ENCODE measurements at places on chromosomes 1 and 21.

DNA sequence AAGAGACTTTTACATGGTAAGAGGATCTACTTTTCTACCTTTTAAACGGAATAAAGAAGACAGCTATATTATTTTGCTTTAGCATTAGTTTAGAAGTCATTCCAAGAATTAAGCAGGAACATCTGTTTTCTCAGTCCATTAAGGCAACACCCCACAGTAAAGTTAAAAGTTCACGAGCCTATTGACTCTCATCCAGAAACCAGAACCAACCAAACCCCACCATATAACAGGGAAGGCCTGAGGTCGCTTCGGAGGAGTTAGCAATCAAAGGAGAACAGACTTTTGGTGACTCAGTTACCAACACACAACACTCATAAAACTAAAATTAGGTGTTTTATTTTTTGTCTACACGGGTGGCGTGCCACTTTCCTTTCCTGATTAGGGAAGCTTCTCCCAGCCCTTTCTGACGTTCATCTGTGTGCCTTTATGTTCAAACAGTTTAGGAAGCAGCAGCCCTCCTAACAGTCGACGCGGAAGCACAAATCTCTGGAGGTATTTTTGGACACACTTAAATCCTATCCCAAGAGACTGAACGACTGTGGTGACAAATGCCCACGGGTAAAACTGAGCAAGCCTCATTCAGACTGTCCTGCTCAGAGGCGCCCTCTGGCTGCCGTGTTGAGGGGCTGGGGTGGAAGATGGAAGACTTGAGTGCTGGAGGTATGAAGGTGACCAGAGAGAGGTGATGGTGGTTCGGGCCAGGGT lies 8.6 kb upstream of the PLA2G2C start:
- DNase-seq: peak; percentile 58

- no peak for DNase-seq
Measured at GRCh38 chr1:174324939-174325338, 122.8 kb upstream of the GPR52 start.

GRCh38 chr1:70718086-70718630 lies 307.1 kb downstream of the CTH start:
- DNase-seq: no peak

DNA sequence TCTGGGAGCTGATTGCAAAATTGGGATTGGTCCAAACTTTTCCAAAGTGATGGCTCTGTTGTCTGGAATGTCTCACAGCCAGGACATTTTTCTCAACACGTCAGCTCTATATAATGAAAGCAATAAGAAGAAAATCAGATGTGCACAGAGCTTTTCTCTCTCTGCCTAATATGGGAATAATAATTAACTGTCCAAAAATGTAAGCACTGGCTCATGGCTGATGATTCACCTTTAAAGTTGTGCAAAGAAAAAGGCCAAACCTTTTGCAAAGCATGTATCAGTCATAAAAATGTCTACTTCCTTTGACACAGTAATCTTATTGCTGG lies 30.4 kb downstream of the ZNF281 start:
- no peak for DNase-seq

GRCh38 chr1:197083474-197083873 lies 16.4 kb upstream of the F13B start:
- no peak for DNase-seq

DNA sequence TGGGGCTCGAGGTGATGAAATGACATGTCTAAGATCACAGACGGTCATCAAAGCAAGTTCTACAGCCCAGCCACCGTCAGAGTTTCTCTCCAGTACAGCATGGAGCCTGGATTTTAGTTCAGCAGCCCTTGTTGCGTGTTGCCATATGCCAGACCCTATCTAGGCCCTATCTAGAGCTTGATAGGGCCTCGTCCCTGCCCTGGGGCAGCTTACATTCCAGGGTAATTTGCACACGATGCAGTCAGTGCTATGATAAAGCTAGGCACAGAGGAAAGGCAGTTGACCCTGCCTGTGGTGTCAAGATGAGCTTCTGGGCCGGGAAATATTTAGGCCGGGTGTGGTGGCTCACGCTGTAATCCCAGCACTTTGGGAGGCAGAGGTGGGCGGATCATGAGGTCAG lies 18.9 kb downstream of the ETV3L start:
- no peak for DNase-seq

GRCh38 chr1:176178316-176178715 lies 28.8 kb downstream of the COP1 start:
- DNase-seq: no peak

DNA sequence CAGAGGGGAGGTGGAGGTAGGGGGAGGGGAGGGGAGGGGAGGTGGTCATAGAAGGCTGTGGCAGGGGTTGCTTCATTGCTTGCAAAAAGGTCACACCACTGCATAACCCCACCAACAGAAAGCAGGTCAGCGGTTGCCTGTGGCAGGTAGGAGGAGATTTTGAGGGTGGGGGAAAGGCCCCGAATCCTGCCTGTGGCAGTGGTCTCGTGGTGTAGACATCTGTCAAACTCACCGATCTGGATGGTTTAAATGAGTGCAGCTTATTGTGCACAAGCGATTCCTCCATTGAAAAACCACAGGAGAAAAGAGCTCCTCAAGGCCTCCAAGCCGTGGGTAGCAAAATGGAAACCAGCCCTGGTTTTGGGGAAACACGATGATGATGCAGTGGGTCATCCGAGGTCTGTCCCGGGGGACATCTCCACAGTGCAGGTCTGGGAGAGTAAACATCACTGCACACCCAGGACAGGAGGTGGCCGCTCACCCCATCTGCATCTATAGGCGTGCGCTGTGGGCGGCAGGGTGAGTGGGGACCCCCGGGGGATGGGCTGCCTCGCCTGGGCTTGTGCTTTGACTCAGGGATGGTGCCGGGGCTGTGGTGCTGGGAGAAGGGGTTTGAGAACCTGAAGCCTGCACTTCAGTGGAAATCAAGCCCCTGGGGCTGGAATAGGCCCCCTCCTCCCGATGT lies 112.3 kb downstream of the CRYAA start:
- no peak for DNase-seq

DNA sequence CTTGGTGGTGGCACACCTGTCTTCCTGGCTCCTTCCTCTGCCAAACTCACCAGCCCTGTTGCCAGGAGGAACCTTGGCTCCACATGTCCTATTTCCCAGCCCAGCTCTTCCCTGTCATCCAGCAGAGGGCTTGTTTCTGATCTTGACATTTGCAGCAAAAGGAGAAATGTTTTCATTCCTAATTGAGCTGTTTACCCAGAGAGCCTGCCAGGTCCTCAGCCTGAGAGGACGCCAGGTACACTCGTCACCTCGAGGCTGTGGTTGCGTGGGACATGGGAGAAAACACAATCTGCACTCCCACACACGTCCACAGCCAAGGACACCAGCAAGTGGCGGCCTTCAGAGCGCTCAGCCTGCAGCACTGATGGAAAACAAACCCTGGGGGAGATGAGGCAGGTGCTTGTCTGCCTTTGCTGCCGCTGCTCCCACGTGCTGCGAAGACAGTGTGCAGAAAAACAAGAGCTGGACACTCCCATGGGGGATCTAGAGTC lies 132.8 kb upstream of the CD34 start:
- DNase-seq: no peak

DNA sequence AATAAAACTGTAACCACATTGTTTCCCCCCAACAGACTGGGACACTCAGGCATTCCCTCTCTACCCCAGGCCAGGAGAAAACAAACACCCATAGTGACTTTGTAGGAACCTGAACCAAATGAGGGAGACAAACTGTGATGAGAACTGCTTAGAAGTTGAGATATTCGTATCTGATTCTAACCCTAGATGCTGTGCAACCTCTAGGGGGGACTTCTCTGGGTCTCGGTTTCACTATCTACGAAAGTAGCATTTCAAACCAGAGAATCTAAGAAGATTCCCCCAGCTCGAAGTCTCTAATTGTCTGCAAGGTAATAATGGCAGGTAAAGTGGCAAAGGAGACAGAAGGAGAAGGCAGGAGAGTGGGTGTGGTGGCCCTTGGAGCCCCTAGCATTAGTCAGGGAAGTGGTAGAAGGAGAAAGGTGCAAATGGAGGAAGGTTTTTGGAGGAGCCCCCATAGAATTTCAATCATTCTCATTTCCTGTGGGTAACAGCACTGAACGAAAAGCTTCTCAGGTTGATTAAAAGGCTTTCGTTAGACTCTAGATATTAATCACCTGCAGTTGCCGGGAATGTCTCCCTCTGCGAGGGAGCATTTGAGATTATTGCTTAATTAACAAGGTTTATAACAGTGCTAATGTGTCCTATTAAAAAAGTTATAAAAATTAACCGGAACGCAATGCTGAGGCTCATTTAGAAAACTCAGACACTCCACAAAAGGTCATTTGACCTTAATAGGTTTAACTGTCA lies 46.4 kb downstream of the BEND5 start:
- no peak for DNase-seq

DNA sequence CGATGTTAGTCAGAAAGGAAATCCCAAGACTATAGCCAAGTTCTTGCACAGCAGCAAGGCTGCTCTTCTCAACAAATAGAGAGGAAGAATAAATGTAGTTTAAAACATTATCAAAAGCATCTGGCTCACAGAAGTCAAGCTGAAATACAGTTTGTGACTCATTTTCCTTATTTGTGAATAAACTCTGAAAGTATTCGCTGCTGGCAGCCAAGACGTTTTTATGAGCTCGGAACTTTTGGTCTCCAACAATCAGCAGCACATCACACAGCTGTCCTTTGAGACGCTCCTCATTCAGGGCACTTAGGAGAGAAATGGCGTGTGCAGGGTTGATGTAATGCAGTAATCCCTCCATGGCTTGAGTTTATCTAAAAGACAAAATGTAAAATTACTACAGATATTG lies 16.4 kb downstream of the ZBTB21 start:
- no peak for DNase-seq

- no peak for DNase-seq
Measured at GRCh38 chr1:113388017-113388620, 2.2 kb upstream of the MAGI3 start.

DNA sequence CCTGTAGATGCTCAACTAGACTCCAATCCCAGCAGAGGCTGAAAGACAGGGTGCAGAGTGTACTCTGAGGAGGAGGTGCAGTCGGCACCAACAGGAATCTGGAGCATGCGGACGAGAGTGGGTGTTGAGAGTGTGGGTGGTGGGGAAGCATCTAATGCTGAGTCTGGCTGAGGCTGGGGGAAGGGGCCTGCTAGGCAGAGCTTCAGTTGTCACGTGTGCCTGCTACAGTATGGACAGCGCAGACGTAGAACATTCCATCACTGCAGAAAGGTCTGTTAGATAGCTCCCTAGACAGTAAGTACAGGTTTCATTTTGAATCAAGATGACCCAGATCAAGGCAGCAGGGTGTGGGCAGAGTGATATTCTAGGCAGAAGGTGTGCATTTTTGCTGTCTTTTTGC lies 23.1 kb downstream of the SNAP47 start:
- DNase-seq: no peak

DNA sequence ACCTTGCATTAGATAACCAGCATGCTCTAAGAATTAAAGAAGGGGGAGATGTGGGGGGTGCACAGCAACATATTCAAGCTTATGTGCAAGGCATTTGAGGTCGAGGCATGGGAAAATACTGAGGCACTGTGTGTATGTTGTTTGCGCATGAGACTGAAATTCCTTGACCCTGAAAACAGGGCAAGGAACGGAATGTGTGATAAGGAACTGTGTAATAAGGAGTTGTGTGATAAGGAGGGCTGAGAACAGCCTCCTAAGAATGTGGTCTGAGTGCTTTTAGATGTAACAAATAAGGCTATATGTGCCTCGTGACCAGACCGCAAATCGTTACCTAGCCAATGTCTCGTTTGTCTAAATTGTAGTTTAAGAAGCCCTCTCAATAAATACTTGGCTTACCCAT lies 26.5 kb upstream of the ITLN1 start:
- DNase-seq: no peak

DNA sequence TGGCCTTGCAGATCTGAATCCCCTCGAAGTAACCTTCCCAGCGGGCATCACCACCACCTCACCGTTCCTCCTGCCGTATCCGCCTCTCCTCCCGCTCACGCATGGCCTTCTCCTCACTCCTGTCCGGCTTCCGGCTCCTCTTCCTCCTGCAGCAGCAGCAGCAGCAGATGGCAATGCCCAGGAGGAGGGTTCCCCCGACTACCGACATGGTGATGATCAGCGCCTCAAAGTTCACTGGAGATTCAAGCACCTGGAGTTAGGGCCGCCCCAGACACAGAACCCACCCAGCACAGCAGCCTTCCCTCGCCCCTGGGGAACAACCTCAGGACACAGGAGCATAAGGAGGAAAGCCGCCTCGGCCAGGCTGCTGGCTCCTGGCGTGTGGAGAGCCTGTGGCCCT lies 17.4 kb downstream of the PTTG1IP start:
- no peak for DNase-seq

DNA sequence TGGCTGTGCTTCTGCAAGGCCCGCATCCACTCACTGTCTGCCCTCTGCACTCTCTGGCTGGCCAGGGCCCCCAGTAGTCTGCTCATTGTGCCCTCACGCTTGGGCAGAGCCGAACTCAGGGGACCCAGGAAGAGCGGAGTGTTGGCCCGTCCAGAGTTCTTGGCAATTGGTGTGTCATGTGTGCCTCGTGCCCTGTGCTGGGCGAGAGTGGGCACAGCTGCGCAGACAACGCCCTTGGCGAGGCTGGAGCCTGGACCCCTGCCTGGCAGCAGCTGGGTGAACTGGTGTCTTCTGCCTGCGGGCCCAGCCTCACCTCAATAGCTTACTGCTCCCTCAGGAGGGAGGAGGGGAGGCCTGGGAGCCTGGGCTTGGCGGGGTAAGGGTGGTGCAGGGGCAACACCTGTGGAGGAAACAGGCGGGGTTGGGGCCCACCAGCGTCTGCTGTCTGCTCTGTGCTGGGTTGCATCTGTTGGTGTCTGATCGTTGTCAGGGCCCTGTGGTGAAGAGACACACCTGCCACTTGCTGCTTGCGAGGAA lies 2.1 kb downstream of the GUK1 start:
- no peak for DNase-seq

DNA sequence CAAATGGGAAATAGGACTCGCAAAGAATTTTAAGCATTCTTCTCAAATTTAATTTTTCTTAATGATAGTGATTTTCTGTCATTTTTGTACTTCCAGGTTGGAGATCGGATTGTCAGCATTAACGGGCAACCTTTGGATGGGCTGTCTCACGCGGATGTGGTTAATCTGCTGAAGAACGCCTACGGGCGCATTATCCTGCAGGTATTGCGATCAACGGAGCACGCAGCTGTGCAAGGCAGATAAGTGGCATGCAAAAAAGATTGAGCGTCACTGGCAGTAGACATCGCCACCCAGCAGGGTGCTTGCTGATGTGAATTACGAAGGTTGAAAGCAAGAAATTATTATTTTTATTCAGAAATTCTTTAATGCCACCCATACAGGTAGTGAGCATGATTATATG lies 65.9 kb upstream of the L1TD1 start:
- no peak for DNase-seq

DNA sequence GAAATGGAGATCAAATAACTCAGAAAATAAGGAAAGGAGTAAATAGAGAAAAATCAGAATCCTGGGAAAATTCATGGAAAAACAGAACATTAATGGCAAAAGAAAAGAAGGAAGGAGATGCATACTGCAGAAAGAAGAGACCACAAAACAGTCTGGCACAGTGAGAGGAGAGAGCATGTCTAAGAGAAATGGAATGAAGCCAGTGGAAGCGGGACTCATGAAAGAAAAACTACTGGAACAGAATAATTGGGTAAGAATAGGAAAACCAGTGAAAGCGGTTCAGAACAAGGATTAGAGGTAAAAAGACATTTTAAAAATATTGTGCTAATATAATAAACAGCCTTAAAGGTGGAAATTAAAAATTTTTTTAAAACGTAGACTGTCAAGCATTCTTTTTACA lies 93.6 kb upstream of the GREM2 start:
- no peak for DNase-seq

- DNase-seq: peak; percentile 28
Measured at GRCh38 chr1:110780600-110781484, 92.1 kb upstream of the CD53 start.

Data from GM19239 (cell line).